Fibroblast of lung (primary cell): ENCODE measurements at places on chromosomes 2 and 18.

DNA sequence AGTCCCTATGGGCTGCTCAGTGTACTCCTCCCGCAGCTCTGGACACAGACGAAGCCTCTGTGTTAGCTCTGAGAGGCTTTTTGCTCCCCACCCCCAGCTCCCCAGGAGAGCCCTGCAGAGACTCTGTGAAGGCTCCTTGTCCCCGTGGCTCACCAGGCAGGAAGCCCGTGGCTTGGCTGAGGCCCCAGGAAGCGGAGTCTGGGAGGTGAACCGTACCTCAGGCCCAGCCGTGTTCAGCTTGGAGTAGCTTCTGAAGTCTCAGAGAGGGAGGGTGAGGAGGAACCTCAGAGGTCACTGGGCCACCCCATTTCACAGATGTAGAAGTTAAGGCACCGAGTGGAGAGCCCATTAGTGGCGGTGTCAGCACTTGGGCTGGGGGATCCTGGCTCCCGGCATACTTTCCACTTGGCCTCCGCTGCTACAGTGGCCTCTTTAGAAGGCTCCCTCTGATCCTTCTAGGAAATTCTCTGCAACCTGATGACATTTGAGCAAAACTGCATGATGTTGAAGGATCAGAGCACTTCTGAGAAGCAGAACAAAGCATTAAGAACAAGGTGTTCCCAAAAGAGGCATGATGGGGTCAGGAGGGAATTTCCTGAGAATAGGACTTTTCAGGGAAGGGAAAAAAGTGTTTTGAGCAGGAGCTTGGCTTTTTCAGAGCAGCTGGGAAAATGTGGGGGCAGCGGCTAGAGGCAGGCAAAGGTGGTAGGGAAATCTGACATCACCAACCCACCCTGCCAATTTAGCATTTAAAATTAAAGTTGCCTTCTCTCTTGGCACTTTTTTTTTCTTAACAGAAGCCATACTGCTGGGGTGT lies 79.1 kb downstream of the MCFD2 start:
- no peak overlapping the region for H3K27ac ChIP-seq
- H3K4me1 ChIP-seq = peaks cover 10% of the 10 kb centered on the region
- H3K27me3 ChIP-seq = no peaks in the 10 kb centered on the region
- H3K36me3 ChIP-seq = no peaks in the 10 kb centered on the region
- DNase-seq = no peak

- no peak overlapping the region for H3K27ac ChIP-seq
- no peaks in the 10 kb centered on the region for H3K4me1 ChIP-seq
- no peaks in the 10 kb centered on the region for H3K27me3 ChIP-seq
- H3K4me3 ChIP-seq = no peak overlapping the region
- no peaks in the 10 kb centered on the region for H3K36me3 ChIP-seq
These were observed 278.4 kb downstream of the NDUFA10 start for GRCh38 chr2:239746559-239747246.

DNA sequence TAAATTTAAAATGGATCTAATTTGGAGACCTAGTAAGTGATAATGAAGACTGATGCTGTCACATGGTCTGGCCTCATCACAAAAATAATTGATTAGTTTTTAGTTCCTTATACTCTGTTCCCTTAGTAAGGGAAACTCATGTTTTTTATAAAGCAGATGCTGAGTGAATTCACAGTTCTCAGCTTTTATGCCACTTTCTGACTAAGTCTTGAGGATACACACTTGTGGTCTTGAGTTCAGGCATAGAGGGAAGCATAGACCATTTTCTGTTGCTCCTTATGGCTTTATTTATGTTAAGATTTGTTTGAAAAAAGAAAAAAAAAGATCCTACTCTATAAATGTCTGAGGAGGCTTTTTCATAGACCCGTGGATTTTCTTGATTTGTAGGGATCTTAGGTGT lies 91.1 kb downstream of the MAP4K4 start:
- H3K36me3 ChIP-seq = no peaks in the 10 kb centered on the region
- H3K4me3 ChIP-seq = no peak overlapping the region
- no peaks in the 10 kb centered on the region for H3K27me3 ChIP-seq
- DNase-seq = no peak
- no peak overlapping the region for H3K27ac ChIP-seq

GRCh38 chr2:130864830-130865800 lies 28.4 kb downstream of the ARHGEF4 start:
- H3K4me3 ChIP-seq = no peak overlapping the region
- H3K4me1 ChIP-seq = no peaks in the 10 kb centered on the region
- DNase-seq = peak; percentile 69
- H3K27me3 ChIP-seq = no peaks in the 10 kb centered on the region

DNA sequence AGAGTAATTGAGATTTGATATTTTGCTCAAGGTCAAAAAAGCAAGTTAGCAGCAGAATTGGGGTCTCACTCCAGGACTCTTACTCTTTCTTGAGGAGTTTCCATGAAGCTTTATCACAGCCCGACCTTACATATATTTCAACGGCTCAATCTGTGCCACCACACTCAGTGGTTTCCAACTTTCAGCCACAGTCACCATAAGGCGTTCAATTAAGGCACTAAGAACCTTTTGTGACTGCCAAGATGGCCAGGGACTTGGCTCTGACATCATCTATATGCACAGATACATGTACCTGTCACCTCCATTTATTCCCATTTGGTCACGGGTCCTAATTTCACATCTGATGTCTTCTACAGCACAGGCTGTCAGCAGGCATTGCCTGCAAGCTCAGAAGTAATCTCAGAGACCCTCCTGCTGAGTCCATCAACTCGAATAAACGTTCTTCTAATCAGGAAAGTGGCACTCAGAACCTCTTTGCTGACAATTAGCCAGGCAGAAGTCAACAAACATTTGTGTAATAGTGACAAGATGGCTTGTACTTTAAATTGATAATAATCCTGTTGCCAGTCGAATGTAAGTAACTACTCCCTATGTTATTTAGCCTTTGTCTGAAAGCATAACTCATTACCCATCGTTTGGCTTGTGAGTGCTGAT lies 16.1 kb downstream of the DYTN start:
- no peak for DNase-seq
- no peak overlapping the region for H3K27ac ChIP-seq
- no peaks in the 10 kb centered on the region for H3K4me1 ChIP-seq
- no peaks in the 10 kb centered on the region for H3K27me3 ChIP-seq
- H3K4me3 ChIP-seq = no peak overlapping the region
- no peaks in the 10 kb centered on the region for H3K36me3 ChIP-seq

GRCh38 chr2:128489526-128490273 lies 171.0 kb upstream of the HS6ST1 start:
- H3K27me3 ChIP-seq = no peaks in the 10 kb centered on the region
- no peaks in the 10 kb centered on the region for H3K36me3 ChIP-seq
- H3K27ac ChIP-seq = no peak overlapping the region
- DNase-seq = peak; percentile 17
- H3K4me3 ChIP-seq = no peak overlapping the region

DNA sequence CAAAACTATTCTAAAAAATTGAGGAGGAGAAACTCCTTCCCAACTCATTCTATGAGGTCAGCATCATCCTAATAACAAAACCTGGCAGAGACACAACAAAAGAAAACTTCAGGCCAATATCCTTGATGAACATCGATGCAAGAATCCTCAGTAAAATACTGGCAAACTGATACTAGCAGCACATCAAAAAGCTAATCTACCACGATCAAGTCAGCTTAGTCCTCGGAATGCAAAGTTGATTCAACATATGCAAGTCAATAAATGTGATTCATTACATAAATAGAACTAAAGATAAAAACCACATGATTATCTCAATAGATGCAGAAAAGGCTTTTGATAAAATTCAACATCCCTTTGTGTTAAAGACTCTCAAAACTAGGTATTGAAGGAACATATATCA lies 63.1 kb downstream of the EHBP1 start:
- no peak overlapping the region for H3K27ac ChIP-seq
- no peak overlapping the region for H3K4me3 ChIP-seq
- H3K36me3 ChIP-seq = no peaks in the 10 kb centered on the region
- no peaks in the 10 kb centered on the region for H3K27me3 ChIP-seq
- no peaks in the 10 kb centered on the region for H3K4me1 ChIP-seq

DNA sequence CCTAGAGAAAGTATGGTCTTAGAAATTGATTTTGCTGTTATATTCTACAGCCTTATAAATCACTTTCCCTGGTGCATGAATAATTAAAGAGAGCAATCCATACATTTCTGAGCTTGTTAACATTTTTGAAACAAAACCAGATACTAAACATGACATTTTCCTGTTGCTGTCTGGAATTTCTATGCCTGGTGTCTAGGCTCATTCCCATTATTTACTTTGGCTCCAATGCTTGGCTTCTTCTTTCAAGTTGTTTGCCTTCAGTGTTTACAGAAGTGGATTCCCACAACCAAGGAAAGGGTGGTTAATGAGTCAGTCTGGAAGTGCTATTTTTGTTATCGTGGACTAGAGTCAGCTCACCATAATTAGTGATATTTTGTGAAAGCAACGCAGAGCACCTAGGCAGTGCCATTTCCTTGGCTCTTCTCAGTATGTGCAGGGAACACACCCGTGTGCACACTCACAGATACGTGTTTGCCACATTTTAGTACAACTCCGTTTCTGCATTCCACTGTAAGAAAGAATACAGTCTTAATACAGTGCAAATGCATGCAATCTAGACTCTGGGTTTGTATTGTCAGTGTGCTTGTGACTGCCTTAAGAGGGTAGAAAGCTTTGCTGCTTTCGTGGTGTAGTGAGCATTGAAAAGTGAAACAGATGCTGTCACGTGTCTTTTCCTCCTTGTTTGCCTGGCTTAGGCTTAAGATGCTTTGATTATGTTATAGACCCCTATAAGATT lies 185.0 kb upstream of the RASGRP3 start:
- peak overlapping the region; percentile 49 for H3K27ac ChIP-seq
- DNase-seq = peak; percentile 83
- H3K36me3 ChIP-seq = no peaks in the 10 kb centered on the region
- H3K4me1 ChIP-seq = peaks cover 11% of the 10 kb centered on the region

DNA sequence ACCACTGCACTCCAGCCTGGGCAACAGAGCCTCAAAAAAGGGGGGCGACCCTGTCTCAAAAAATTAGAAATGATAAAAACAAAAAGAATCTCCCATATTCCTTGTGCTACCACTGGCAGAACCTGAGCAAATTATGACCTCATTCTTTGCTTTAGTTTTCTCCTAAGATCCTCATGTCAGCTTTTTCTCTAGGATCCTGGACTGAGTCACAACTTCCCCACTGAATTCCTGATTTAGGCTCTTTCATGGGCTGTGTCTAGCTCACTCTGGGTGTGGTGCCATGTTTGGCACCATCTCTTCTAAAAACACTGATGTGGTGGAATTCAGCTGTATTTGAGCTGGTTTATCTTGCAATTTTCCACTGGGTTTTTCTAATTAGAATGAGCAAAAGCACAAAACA lies 37.1 kb downstream of the EXOC6B start:
- no peaks in the 10 kb centered on the region for H3K27me3 ChIP-seq
- peaks cover 3% of the 10 kb centered on the region for H3K4me1 ChIP-seq
- peak; percentile 76 for DNase-seq
- H3K27ac ChIP-seq = no peak overlapping the region

GRCh38 chr2:201413143-201413542 lies 38.1 kb downstream of the TRAK2 start:
- no peak overlapping the region for H3K27ac ChIP-seq
- H3K36me3 ChIP-seq = no peaks in the 10 kb centered on the region
- no peak overlapping the region for H3K4me3 ChIP-seq
- peaks cover 11% of the 10 kb centered on the region for H3K4me1 ChIP-seq

DNA sequence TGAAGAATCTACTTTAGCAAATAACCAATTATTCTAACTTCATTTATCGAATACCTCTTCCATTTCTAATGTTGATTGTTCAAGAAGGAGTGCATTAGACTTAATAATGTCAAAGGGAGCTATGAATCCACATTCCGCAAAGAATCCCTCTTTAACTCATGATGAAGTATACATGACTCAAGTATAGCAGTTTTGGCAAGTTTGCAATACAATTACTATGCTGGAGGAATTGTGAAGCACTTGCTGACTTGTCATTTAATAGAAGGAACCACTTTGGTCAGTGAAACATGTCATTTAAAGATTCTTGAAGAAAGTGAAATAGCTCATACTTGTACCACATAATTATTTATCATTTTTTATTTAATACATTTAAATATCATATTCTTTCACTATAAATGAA lies 125.1 kb downstream of the SLC39A10 start:
- H3K4me1 ChIP-seq = no peaks in the 10 kb centered on the region
- DNase-seq = peak; percentile 19
- H3K36me3 ChIP-seq = no peaks in the 10 kb centered on the region
- no peak overlapping the region for H3K4me3 ChIP-seq
- H3K27ac ChIP-seq = no peak overlapping the region
- H3K27me3 ChIP-seq = no peaks in the 10 kb centered on the region

- no peaks in the 10 kb centered on the region for H3K36me3 ChIP-seq
- H3K4me3 ChIP-seq = no peak overlapping the region
These were observed 72.2 kb downstream of the MAP2 start for GRCh38 chr2:209495855-209496585.

DNA sequence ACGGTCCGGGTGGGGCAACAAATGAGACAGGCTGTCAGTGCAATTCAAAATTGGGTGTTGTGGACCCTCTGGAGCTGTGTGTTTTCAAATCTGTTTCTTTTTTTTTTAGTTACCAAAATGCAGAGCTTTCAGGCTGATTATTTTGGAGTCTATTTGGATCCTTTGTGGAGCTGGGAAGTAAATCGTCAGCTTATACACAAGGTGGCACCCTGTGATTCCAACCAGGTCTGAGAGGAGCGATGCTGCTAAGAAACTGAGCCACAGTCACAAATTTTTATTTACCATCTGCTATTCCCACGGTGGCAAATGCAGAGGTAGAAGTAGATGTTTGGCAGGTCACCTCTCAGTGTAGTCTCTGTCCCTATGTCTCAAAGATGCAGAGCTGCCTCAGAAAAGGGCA lies 3.8 kb upstream of the EPC2 start:
- peaks cover 3% of the 10 kb centered on the region for H3K4me1 ChIP-seq
- no peak overlapping the region for H3K4me3 ChIP-seq
- H3K27ac ChIP-seq = no peak overlapping the region
- H3K36me3 ChIP-seq = no peaks in the 10 kb centered on the region

GRCh38 chr2:45483997-45484396 lies 127.1 kb downstream of the SRBD1 start:
- H3K27me3 ChIP-seq = no peaks in the 10 kb centered on the region
- H3K36me3 ChIP-seq = no peaks in the 10 kb centered on the region
- H3K4me1 ChIP-seq = no peaks in the 10 kb centered on the region
- peak; percentile 15 for DNase-seq
- no peak overlapping the region for H3K27ac ChIP-seq
